Esophagus muscularis mucosa (tissue), 4 donors: ENCODE measurements at places on chromosomes 1 and 21. TPM values are rescaled to one million over a fixed set of nuclear protein-coding genes. Genes with fewer than 3 reads are reported as not detected.

Gene SGIP1
- total RNA-seq, result 10.6 TPM

DNA sequence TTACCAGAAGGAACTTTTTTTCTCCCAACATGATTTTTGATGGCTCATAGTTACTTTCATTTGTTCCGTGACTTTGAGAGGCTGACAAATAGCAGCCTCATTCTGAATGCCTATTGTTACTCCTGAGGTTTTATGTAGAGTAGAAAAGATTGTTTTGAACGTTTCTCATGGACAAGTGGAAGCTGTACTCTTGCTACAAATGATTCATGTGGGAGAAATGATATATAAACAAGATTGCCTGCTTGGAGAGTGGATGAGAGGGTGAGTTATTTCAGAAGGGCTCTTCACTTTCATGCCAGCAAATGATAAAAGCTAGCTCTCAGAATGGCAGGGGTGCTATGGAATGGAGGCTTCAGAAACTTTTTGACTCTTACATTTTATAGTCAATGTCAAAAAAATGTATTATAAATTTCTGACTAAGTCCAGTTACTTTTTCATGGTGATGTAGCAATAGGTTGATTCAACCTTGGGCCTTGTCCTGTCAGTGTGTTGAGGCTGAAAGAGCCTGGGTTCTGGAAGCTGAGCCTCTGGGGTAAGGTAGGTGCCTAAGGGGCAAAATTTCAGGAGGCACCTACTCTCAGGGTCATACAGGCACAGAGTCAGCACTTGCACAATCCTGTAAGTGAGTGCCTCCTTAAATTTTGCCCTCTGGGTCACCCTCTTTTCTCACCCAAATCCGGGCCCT lies 19.4 kb downstream of the JUN start:
- H3K4me1 ChIP-seq, result peaks cover 22% of the 10 kb centered on the region
- no peaks in the 10 kb centered on the region for H3K36me3 ChIP-seq
- no peak overlapping the region for H3K4me3 ChIP-seq

- no peak for DNase-seq
- no peak overlapping the region for H3K4me3 ChIP-seq
- peak overlapping the region; percentile 35 for H3K27ac ChIP-seq
- peaks cover 100% of the 10 kb centered on the region for H3K36me3 ChIP-seq
These were observed 17.9 kb upstream of the MIIP start for GRCh38 chr1:12001249-12001917.

DNA sequence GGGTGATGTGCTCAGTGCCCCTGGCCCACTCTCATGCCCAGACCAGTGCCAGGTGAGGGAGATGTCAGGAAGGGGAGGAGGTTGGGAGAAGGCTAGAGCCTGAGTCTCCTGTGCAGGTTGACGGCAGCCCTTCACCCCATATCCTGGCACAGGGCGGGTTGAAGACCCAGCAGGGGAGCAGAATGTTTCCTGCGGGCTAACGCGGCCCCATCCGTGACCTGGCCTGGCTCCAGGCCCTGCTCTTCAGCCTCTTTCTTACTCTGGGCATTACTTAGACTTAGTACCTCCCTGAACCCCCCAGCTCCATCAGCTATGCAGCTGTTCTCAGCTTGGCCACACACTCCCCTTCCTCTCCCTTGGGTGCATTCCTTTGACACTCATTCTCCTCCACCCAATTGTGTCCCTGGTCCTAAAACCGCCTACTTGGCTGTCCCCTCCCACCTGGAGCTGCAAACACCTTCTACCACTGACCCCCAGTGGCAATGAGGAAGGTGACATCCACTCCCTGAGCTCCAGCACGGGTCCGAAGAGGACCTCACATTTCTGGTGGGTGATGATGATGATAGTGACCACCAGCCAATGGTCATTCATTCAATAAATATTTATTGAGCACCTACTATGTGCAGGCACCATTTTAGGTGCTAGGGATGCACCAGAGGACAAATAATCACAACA lies 179.0 kb downstream of the PTPRU start:
- peaks cover 13% of the 10 kb centered on the region for H3K4me1 ChIP-seq
- no peak overlapping the region for H3K27ac ChIP-seq
- no peak for DNase-seq
- no peak overlapping the region for H3K4me3 ChIP-seq
